Fibroblast of mammary gland (primary cell): ENCODE measurements at places on chromosomes 1 and 21.

DNA sequence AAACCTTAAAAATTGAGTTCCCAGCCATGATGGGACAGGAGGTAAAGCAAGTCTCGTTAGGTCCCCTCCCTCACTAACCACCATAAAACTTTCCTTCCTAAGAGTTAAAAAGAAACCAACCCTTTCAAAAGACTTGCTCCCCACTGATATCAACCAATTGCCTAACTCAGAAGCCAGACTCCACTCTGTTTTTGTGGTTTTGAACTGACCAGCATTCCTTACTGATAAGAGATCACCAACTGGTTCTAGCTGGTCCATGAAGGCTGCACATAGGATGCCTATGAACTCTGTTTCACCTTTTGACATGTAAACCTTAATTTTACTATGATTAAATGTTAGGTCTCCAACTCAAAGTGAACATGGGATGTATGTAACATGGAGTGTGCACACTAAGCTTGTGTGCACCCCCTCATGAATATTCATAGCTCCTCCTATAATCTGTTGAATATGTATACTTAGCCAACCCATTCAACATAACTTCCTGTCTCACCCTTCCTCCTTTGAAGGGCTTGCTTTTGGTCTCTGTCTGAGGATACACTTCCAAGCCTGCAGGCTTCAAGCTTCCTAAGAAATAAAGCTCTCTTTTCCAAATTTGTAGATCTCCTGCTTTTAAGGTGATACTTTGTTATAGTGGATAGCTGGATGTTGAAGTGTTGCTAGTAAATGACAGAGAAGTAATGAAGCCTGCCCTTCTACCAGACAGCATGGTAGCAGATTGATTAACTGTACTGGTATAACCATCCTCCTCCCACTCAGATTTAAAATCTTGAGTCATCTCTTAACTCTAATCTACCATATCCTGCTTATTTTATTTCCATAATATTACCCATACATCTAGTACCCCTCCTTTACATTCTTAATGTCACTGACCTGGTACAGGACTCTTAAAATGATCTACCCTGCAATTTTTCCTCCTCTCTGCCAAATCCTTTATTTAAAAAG lies 95.6 kb downstream of the ZNF644 start:
- peak; percentile 53 for DNase-seq

DNA sequence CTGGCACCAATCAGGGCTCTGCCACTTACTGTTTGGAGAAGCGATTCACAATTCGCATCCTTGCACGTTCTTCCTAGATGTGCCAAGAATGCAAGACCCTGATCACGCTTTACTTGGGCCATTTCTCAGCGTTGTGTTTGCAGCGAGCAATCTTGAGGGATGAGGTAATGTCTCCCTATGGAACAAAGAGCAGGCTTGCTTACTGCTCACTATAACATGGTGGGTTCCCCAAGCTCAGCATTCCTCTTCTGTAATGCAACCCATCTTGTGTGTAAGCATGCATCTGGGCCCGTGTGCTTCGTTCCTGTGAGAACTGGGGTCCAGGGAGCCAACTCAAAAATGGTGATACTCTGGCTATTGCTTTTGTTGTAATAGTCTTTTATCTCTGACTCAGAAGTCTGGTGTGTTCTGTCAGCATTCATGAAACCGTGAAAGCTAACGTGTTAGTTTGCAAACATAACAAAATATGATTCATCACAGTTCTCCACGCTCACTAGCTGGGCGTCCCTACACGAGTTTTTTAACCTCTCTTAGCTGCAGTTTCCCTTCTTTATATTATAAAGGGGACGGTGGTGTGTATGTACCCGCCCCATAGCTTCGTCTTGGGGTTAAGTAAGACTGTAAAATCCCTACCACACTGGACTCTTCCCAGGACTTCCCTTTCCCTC lies 33.3 kb downstream of the DNTTIP2 start:
- peak; percentile 88 for DNase-seq

DNA sequence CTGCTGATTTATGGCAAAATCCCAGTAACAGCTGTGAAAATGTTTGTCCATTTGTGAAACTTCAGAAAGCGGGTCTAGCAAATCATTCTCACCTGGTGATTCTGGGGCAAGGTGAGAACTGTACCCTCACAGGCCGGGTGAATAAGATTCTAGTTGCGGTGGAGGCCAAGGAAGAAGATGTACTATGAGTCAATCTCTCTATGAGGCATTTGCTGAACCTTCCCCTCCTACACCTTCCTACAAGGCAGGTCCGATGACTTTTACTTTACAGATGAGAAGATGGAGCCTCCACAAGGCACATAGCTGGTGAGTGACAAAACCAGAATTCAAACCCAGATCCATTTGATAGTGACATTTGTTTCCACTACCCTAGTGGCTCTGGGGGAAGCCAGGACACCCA lies 72.7 kb downstream of the BACH1 start:
- DNase-seq = peak; percentile 28

GRCh38 chr1:186849271-186849671 lies 20.5 kb downstream of the PLA2G4A start:
- no peak for DNase-seq

- DNase-seq = no peak
Measured at GRCh38 chr1:172875892-172876291, 174.8 kb downstream of the TNFSF18 start.
